ENCODE measurements at places on chromosomes 4 and X.

- DNase-seq: no peak
- no peak overlapping the region for H3K27ac ChIP-seq
- no peak overlapping the region for H3K4me3 ChIP-seq
- H3K4me1 ChIP-seq: no peaks in the 10 kb centered on the region
Observed at GRCh38 chr4:96162636-96163035, 322.7 kb downstream of the PDHA2 start.

DNA sequence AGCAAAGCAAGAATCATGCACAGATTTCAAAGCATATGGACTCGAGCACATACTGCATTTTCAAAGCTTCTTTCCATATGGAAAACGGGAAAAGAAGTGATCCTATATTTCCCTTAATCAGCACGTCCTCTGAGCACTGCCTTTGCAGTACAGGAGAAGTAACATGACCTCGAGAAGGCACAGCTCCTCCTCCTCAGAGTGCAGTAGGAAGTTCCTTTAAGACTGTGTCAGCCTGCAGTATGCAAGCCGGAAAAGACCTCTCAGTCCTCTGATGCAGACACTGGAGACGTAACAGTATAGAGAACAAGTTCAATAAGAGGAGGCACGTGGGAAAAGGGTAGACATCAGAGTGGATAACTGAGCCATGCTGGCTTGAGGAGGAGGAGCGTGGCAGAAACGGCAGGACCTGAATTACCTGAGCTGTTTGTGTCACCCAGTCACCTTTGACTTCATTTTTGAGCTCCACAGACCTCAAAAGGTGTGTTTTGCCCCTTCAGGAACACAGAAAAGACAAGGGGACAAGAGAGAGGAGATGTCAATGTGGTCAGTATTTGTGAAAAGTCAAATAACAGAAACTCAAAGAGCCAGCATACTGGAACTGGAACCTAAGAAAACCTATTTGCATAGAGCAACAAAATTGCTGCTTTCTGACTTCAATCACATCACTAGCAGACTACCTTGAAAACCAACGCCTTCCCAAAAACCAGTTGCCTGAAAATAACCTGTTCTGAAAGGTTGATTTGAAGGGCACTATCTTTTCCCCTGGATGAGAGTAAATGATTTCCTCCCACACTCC, 20.8 kb downstream of the IRF2 start:
- peak; percentile 67 for DNase-seq
- no peak overlapping the region for H3K4me3 ChIP-seq

GRCh38 chr4:104869831-104870230, 276.8 kb upstream of the TET2 start:
- no peak overlapping the region for H3K4me3 ChIP-seq
- no peaks in the 10 kb centered on the region for H3K36me3 ChIP-seq
- no peak for DNase-seq
- H3K27me3 ChIP-seq: no peaks in the 10 kb centered on the region

GRCh38 chrX:1419545-1420355, 27.8 kb upstream of the SLC25A6 start:
- no peak overlapping the region for H3K4me3 ChIP-seq
- no peak overlapping the region for H3K27ac ChIP-seq
- H3K4me1 ChIP-seq: no peaks in the 10 kb centered on the region
- peaks cover 28% of the 10 kb centered on the region for H3K36me3 ChIP-seq
- no peak for DNase-seq
- no peaks in the 10 kb centered on the region for H3K27me3 ChIP-seq

DNA sequence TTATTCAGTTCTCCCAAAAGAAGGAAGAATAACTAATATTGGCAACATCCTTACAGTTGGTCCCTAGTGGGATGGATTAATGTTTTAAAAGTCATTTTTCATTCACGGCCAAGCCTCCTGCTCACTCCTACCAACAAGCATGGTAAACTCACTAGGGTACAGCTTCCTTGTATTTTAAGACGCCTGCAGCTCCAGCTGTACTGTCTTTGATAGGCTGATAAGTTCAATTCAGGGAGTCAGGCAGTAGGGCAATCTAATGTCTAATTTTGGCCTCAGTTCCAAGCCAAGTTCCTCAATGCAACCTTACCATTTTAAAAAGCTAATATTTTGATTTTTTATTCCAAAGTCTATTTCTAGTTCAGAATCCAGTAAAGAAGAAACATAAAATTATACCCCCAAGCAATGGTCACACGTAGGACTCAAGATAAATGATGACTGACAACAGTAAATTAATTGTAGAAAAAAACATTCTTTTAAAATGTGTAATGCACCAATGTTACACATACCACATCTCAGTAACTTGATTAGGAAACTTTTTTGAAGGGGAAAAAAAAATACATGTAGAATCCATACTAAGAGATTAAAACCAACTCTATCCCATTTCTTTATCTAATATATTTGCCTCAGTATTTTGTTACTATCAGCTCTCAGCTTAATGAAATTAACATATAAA, 9.3 kb downstream of the LCORL start:
- H3K4me3 ChIP-seq: no peak overlapping the region
- no peaks in the 10 kb centered on the region for H3K36me3 ChIP-seq
- H3K27ac ChIP-seq: no peak overlapping the region
- no peaks in the 10 kb centered on the region for H3K4me1 ChIP-seq
- no peaks in the 10 kb centered on the region for H3K27me3 ChIP-seq

DNA sequence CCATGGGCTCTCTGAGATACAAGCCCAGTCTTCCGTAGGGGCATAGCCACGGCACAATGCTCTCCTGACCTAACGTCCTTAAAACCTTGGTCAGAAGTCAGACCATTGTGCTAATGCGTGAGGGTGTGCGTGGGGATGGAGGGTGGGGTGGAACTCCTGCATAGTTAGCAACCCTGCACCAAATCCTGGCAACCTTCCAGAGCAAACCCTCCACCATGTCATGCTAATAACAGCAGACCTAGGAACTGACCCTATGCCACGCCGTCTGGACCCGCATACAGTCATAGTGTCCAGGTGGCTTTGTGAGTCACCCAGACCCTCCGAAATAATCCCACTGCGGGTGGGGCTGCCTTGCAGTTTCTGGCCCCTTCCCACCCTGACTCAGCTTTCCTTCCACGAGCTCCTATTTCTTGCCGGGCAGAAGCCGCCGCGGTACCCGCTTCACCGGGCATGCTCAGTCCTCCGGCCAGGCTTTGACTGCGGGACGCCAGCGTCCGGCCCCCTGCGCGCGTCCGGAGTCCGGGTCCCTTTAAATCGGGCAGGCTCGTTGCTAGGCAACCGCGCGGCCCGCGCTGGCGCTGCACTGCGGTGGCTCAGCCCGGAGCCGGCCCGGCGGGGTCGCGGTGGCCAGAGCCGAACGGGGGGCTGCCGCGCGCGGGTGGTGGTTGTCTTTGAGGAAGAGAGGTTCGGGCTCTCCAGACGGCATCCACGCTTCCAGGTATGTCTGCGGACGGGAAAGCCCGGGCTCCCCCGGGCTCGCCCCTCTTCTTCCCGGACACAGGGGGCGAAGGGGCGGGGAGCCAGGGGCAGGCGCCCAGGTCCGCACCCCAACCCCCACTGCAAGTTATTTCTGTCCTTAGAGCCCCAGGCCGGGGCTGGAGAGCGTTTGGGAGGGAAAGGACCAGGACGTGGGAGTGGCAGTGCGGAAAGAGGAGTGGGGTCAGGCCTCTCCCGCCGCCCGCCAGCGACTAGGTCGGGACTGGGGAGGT, at the start of gene CCDC160:
CCDC160 (plus strand) TSS at position 557 of the 989 bp plus-strand sequence. CDS start 7,619 bp downstream, outside the sequence.
- peak within 1 kb of the TSS; percentile 31 for H3K4me3 ChIP-seq
- H3K27ac ChIP-seq: no peak within 1 kb of the TSS
- no peaks in the 10 kb centered on the region for H3K4me1 ChIP-seq
- no peaks in the 10 kb centered on the region for H3K27me3 ChIP-seq
- no peaks in the 10 kb centered on the region for H3K36me3 ChIP-seq
- DNase-seq: peak; percentile 45

GRCh38 chrX:57930051-57930450, 19.8 kb upstream of the ZXDA start:
- H3K4me3 ChIP-seq: no peak overlapping the region
- no peaks in the 10 kb centered on the region for H3K4me1 ChIP-seq
- H3K27me3 ChIP-seq: no peaks in the 10 kb centered on the region
- H3K27ac ChIP-seq: no peak overlapping the region
- no peak for DNase-seq

DNA sequence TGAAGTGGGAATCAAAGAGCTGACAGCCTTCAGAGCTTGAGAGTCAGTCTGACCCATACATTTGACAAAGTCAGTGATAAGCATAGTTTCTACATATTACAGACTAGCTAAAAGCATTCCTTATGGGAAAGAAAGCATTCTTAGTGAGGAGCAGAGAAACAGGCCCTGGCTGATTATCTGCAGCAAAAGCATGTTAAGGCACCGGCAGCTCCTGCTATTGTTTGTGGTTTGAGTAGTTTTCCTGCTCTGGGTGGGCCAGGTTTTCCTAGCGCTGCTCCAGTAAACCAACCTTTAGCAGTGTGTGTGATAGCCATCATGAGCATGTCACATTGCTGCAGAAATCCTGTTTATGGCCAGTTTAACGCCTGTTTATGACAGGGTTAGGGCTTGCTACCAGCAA, 51.6 kb upstream of the WDR1 start:
- H3K4me1 ChIP-seq: no peaks in the 10 kb centered on the region
- no peak overlapping the region for H3K4me3 ChIP-seq
- DNase-seq: no peak
- no peaks in the 10 kb centered on the region for H3K27me3 ChIP-seq

DNA sequence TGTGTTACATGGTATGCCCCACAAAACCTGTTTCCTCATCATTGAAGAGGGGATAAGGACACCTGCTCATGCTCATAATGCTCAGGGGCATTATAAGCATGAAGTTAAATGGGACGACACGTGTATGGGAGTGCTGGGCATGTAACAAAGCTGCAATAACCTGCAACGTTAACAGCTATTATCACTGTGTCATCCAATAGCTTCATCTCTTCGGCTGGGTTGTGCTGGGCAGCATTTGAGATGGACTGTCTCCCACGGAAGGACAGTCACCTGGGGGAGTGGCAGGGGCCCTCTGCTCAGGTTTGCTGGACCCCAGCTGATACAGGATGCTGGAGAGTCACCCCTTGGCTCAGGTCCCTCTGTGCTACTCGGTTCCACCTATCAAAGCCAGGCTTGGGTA, 94.5 kb downstream of the NSUN7 start:
- no peaks in the 10 kb centered on the region for H3K36me3 ChIP-seq
- H3K27ac ChIP-seq: no peak overlapping the region
- no peak overlapping the region for H3K4me3 ChIP-seq
- H3K4me1 ChIP-seq: no peaks in the 10 kb centered on the region

DNA sequence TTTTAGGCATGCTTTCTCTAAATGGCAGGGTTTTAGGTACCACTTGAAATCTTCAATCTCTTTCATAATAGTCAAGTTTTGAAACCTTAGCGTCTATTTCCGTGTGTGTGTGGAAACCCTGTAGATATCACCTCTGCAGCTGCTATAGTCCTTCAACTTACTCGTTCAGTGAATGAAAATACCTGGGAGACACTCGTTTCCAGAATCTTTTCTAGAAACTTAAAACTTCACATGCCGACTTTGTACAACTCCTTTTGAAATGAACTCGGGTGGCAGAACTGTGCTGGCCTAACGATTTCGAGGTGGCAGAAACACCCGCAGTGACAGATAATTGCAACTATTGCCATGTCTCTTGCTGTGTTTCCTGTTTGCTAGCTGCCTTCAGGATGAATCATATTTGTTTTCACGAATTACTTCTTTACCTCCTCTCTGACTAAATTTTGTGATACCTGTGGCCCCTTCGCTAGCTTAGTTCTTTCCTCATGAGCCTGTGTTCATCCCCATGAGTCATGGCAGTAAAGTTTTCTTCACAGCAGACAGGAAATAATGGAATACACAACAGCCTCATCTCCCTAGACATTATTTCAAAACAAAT, 104.7 kb upstream of the SMIM10 start:
- DNase-seq: no peak
- no peak overlapping the region for H3K4me3 ChIP-seq
- no peaks in the 10 kb centered on the region for H3K4me1 ChIP-seq
- H3K36me3 ChIP-seq: no peaks in the 10 kb centered on the region

- no peak for DNase-seq
- H3K36me3 ChIP-seq: no peaks in the 10 kb centered on the region
- no peaks in the 10 kb centered on the region for H3K27me3 ChIP-seq
- no peaks in the 10 kb centered on the region for H3K4me1 ChIP-seq
Observed at GRCh38 chrX:135480076-135480475, 40.4 kb upstream of the INTS6L start.

- H3K27ac ChIP-seq: no peak overlapping the region
- H3K4me3 ChIP-seq: no peak overlapping the region
- no peaks in the 10 kb centered on the region for H3K27me3 ChIP-seq
- H3K36me3 ChIP-seq: no peaks in the 10 kb centered on the region
Observed at GRCh38 chr4:165844161-165844560, 28.9 kb upstream of the TLL1 start.

GRCh38 chrX:12895866-12896265, 10.6 kb upstream of the TLR8 start:
- H3K27me3 ChIP-seq: no peaks in the 10 kb centered on the region
- DNase-seq: no peak
- H3K36me3 ChIP-seq: no peaks in the 10 kb centered on the region
- no peak overlapping the region for H3K27ac ChIP-seq
- no peak overlapping the region for H3K4me3 ChIP-seq

DNA sequence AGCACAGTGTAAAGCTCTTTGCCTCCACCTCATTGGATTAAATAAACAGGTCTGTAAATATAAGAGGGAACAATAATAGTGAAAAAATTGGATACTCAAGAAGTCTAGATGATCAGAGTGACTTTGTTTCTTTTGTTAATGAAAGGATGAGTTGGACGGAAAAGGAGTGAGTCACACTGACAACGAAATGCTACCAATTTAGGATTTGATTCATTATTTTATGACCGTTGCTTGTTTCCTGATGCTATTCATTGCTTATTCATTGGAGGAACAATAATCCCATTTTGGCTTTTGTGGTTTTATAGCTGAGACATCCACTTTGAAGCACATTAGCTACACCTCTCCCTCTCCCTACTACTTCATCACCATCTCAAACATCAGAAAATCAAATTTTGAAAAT, 74.4 kb upstream of the DYNLT3 start:
- H3K36me3 ChIP-seq: no peaks in the 10 kb centered on the region
- no peak overlapping the region for H3K27ac ChIP-seq
- no peak overlapping the region for H3K4me3 ChIP-seq
- H3K4me1 ChIP-seq: no peaks in the 10 kb centered on the region

- H3K27ac ChIP-seq: no peak overlapping the region
- no peak overlapping the region for H3K4me3 ChIP-seq
- no peaks in the 10 kb centered on the region for H3K36me3 ChIP-seq
- H3K27me3 ChIP-seq: no peaks in the 10 kb centered on the region
Observed at GRCh38 chr4:57073559-57073958, 36.6 kb downstream of the IGFBP7 start.

GRCh38 chr4:67891645-67892044, 7.8 kb upstream of the TMPRSS11D start:
- H3K27me3 ChIP-seq: no peaks in the 10 kb centered on the region
- H3K36me3 ChIP-seq: no peaks in the 10 kb centered on the region
- no peak overlapping the region for H3K27ac ChIP-seq
- no peak overlapping the region for H3K4me3 ChIP-seq
- no peaks in the 10 kb centered on the region for H3K4me1 ChIP-seq
- DNase-seq: no peak

GRCh38 chrX:11465648-11466411, 172.6 kb downstream of the AMELX start:
- no peak overlapping the region for H3K27ac ChIP-seq
- no peaks in the 10 kb centered on the region for H3K36me3 ChIP-seq
- H3K27me3 ChIP-seq: no peaks in the 10 kb centered on the region
- no peak for DNase-seq
- H3K4me3 ChIP-seq: no peak overlapping the region

GRCh38 chr4:140004549-140004895, 149.5 kb downstream of the MAML3 start:
- no peaks in the 10 kb centered on the region for H3K36me3 ChIP-seq
- no peak overlapping the region for H3K27ac ChIP-seq
- no peaks in the 10 kb centered on the region for H3K4me1 ChIP-seq
- no peak for DNase-seq
- H3K27me3 ChIP-seq: no peaks in the 10 kb centered on the region
